ENCODE measurements at places on chromosomes 4 and X.

GRCh38 chrX:39011454-39012221 lies 210.4 kb downstream of the MID1IP1 start:
- no peak for DNase-seq

GRCh38 chr4:48681856-48682255 lies 98.2 kb downstream of the FRYL start:
- DNase-seq = no peak

DNA sequence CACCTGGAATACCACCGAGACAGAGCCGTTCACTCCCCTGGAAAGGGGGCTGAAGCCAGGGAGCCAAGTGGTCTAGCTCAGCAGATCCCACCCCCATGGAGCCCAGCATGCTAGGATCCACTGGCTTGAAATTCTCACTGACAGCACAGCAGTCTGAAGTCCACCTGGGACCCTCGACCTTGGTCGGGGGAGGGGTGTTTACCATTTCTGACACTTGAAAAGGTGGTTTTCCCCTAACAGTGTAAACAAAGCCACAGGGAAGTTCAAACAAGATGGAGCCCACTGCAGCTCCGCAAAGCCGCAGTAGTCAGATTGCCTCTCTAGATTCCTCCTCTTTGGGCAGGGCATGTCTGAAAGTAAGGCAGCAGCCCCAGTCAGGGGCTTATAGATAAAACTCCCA lies 243.2 kb downstream of the RASL11B start:
- DNase-seq = no peak

GRCh38 chrX:41542135-41542534 lies 95.0 kb downstream of the NYX start:
- no peak for DNase-seq

- peak; percentile 68 for DNase-seq
Measured at GRCh38 chr4:118835571-118836300, at the start of gene SEC24D. TSS of gene SEC24D (minus strand) at chr4:118836126. CDS start at chr4:118833696, 2,430 bp downstream.

- no peak for DNase-seq
Measured at GRCh38 chr4:105241451-105241850, 94.8 kb downstream of the TET2 start.

DNA sequence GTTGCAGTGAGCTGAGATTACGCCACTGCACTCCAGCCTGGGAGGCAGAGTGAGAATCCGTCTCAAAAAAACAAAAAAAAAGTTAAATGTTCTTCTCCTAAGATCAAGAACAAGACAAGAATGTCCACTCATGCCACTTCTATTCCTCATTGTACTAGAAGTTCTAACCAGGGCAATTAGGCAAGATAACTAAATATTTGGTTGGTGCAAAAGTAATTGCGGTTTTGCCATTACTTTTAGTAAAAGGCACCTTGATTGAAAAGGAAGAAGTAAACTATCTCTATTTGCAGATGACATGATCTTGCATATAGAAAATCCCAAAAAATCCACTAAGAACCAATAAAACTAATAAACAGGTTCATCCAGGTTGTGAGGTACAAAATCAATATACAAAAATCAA lies 24.0 kb upstream of the SLC7A3 start:
- no peak for DNase-seq

- DNase-seq = no peak
Measured at GRCh38 chr4:8748236-8748575, 123.4 kb downstream of the HMX1 start.

GRCh38 chr4:121814756-121815155 lies 8.9 kb downstream of the CCNA2 start:
- no peak for DNase-seq

DNA sequence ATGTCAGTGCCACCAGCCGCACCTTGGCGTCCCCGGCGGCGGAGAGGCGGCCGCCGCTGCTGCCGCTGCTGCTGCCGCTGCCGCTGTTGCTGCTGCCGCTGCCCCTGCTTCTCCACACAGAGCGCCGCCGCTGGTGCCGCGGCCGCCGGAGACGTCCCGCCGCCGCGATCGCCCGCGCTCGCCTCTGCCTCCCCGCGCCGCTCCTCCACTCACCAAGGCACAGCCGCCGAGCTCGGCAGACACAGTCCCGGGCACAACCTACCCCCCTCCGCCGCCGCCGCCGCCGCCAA lies at the start of gene PPP3CA:
TSS of gene PPP3CA (minus strand) at position 260 of the 290 bp plus-strand sequence.
- no peak for DNase-seq

GRCh38 chr4:54104907-54105306 lies 4.9 kb downstream of the GSX2 start:
- DNase-seq = no peak

- DNase-seq = no peak
Measured at GRCh38 chrX:40130207-40130606, 32.4 kb upstream of the BCOR start.

DNA sequence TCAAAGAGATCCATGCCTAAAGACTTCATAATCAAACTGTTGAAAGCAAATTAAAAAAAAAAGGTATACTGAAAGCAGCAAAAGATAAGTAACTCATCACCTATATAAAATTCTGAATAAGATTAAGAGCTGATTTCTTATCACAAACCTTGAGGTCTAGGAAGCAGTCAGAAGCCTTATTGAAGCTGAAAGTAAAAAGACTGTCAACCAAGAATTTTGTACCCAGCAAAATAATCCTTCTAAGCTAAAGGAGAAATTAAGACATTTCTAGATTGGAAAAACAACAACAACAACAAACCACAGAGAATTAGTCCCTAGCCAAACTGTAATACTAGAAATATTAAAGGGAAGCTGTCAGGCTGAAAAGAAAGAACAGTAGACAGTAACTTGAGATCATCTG lies 622.9 kb downstream of the PCDH7 start:
- DNase-seq = no peak

Data from activated CD4-positive, CD25-positive, alpha-beta regulatory T cell (primary cell).